ENCODE measurements at places on chromosomes 6 and 20. TPM values are rescaled to one million over a fixed set of nuclear protein-coding genes. Genes with fewer than 3 reads are reported as not detected.

- DNase-seq = no peak
Measured at GRCh38 chr20:50438986-50439407, 71.2 kb upstream of the PTPN1 start.

DNA sequence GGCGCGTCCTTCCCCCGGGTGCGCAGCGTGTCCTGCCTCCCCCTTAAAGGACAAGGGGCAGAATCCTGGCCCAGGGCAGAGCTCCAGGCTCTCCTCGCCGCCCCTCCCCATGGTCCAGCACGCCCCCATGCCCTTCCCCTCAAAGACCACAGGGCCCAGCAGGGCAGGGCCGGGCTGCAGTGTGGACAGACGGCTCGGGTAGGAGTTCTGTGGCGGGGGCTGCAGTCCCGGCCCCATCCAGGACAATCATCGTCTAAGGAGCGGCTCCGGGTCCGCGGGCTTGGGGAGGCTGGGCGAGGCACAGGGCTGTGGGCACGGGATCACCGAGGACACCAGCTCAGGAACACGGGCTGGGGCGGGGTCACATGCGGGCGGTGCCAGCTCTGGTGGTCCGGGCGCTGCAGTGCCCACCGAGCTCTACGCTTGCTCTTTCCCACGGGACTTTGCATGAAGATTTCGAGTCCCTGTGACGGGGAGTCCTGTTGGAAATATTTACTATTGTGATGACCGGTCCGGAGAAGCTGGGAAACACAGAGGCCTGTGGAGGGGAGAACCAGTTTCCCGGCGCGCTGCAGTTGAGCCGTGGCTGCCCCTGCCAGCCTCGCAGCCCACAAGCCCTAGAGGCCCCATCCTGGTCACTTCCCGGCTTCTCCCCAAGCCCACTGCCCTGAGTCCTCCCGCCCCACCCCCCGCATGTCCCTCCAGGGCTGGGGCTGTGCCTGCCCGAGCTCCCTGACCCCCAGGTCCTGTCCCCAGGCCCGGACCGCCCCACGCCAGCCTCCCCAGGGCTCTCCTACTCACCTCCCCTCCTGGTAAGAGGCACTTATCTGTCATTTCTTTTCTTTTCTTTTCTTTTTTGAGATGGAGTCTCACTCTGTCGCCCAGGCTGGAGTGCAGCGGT, 20.6 kb downstream of the SLC17A9 start:
- no peak for DNase-seq

DNA sequence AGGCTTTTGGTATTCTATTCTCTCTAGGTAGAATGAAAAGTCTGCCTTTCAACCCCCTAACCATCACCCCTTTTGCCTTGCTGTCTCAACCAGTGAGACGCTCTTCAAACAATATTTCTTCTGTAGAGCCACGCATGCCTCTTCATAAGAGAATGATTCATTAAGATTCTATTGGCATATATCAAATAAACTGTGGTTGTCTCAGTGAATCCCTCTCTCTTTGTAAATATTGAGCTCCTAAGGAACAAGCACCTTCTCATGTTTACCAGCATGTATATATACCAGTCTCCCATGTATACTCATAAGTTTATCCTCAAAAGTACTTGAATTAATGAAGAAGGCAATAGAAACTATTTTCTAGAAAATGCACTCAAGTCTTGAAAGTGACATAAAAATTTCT, 90.6 kb downstream of the HAO1 start:
- no peak for DNase-seq

DNA sequence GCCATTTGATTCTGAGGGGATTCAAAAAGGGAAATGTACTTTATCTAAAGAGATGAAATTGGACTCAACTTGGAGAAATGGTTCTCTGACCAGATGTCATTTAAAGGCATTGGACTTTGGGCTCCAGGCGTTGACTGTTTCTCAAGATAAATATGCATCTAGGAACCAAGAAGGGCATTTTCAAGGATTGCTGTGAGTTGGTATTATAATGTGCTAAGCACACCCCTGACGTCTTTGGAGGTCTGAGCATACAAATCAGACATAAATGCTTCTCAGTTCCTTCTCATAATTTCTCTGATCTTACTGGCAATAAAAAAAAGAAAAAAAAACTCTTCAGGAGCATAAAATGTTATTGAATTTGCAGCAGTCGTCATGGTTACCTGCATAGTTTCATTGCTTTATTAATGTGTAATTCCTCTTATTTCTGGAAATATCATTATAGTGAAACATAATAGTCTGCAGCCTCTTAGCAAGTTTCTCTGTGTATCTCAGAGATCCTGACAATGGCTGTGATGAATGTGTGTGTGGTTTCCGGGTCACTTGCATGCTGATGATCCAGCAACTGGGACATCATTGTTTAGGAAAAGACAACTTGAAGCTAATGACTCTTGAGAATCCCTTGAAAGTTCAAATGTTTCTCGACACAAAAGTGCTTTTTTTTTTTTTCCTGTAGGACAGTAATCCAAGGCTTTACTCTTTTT, 136.0 kb downstream of the AIG1 start:
- no peak for DNase-seq

- no peak for DNase-seq
Measured at GRCh38 chr20:37914672-37915433, 11.9 kb downstream of the VSTM2L start.

Gene MYLK4
- not detected for total RNA-seq

Gene NDUFAF5
- total RNA-seq = 84.3 TPM

Measured in ascending aorta (tissue), 2 donors.